ENCODE measurements at places on chromosomes 3 and 15.

DNA sequence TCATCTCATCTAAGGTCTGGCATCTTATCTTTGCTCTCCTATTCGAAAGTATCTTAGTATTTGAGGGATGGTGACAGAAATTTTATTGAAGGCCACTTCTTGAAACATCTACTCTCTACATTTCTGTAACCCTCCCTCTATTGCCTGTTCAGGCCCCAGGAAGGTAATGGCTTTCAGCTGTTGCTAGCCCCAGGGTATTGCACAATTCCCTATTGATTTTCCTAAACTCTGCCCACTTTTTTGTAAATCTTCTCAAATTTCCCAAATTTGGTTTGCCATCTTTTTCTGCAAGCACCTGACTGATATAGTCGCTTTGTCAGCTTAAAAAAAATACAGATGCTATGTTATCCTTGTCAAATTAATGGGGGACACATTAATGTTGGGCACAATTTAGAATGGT, 242.1 kb downstream of the RAP2B start:
- no peak for DNase-seq

GRCh38 chr3:110391042-110391441, 680.6 kb upstream of the NECTIN3 start:
- no peak for DNase-seq

GRCh38 chr3:132788301-132788671, 66.1 kb upstream of the NPHP3 start:
- DNase-seq: no peak

GRCh38 chr15:91790836-91791235, 62.7 kb upstream of the SLCO3A1 start:
- DNase-seq: no peak

- DNase-seq: no peak
Observed at GRCh38 chr15:91380114-91380513, 280.1 kb downstream of the SV2B start.

DNA sequence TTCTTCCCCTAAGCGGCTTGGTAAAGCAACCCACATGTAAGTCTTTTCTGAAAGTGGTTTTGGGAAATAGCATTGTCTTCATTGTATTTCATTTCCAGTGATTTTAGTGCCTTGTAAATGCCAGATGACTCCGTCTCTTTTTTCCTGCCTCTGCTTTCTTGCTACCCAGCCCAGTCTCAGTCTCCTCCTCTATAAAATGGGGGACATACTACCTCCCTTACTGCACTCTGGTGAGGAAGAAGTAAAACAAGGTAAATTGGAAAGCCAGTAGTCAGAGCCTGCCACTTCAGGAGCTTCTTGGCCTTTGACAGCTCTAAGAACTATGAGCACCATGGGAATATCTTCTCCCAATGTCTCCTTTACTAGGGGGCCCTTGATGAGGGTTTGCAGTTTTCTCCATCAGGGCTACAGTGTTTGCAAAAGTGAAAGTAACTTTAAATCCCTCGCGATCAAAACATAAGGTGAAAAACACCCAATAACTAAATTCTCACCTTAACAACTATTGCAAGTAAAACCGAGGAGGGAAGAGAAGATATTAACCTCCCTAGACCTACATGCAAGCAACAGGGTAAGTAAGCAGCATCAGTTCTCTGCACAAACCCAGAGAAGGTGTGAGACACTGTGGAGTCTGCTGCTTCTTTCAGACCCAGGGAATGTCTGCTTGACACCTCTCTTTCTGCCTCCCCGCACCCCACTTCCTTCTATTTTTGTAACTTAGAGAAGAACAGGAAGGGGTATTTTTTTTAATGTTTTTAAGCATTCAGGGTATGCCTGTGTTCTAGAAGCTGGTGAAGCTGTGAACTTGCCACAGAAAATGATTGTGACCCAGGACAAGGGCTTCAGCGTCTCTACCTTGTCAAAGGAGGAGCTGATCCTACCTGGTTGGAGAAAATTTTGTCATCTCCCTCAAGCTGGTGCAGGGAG, 159.1 kb upstream of the EOMES start:
- DNase-seq: no peak

- no peak for DNase-seq
Observed at GRCh38 chr3:87047852-87048251, 56.9 kb upstream of the VGLL3 start.

DNA sequence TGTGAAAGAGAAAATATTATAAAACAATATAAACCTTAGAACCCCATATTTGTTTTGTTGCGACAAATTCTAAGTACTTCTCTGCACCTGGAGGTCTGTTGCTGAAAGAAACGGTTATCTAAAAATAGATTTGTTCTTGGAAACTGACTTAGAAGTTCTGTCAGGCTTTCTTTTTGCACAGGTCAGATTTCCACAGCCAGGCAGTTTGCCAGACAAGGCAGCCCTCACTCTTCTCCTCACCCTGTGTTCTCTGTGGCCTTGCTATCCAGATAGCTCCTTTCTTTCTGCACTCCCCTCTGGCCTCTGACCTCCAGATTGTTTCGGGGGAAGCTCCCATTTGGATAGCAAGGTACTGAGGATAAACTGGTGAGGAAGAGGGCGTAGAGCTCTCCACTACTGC, 413.3 kb upstream of the ONECUT1 start:
- no peak for DNase-seq

DNA sequence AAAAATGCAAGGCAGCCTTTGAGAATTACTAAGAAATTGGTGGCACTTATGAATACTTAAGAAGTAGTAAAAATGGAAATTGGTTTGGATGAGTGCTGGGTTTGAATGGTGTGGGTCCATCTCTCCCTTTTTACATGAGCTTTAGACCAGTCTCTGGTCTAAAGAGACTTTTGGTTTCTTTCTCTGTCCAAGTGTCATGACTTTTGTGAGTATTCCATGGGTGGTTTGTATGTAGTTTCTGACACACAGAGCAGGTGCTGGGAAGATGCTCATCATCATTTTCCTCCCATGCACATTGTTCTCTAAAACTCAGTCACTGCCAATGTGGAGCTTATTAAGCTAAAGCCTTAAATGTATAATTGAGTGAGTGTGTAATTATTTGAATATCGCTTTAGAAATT, 63.5 kb downstream of the KAT2B start:
- DNase-seq: no peak

GRCh38 chr3:11908981-11909698, 62.5 kb upstream of the TAMM41 start:
- DNase-seq: no peak

GRCh38 chr3:63584681-63585080, 67.8 kb upstream of the SNTN start:
- no peak for DNase-seq

- DNase-seq: no peak
Observed at GRCh38 chr15:67803996-67804843, 21.1 kb upstream of the SKOR1 start.

DNA sequence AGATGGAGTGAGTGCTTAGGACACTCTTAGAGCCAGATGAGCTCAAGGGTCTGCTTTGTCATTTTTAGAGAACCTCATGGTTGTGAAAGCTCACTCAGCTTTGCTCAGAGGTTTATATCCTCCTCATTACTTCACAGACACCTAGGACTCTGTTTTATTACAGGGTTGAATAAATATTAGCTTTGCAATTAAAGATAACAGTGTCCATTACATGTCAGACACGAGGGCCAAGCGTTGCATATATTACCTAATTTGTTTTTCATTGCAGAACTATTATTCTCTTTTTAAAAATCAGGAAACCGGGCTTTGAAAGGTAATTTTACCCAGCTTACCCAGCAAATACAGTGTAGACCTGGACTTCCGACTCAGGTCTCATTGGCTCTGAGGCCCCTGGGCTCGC, 16.1 kb downstream of the MAP6D1 start:
- no peak for DNase-seq

- DNase-seq: no peak
Observed at GRCh38 chr3:59567661-59568060, 517.8 kb upstream of the CFAP20DC start.

GRCh38 chr3:189394599-189395121, 222.9 kb downstream of the TPRG1 start:
- DNase-seq: no peak
